NCI-H2171 (cell line): ENCODE measurements at places on chromosomes 16 and 17.

- no peak for DNase-seq
These were observed 102.6 kb downstream of the ZNF778 start for GRCh38 chr16:89319886-89320781.

GRCh38 chr16:84647828-84648594, at the start of gene KLHL36:
Gene KLHL36 (plus strand): TSS chr16:84648511. CDS start chr16:84650868, 2,357 bp downstream.
- peak; percentile 31 for DNase-seq

- DNase-seq, result no peak
These were observed 3.2 kb downstream of the MPV17L start for GRCh38 chr16:15398618-15399316.

DNA sequence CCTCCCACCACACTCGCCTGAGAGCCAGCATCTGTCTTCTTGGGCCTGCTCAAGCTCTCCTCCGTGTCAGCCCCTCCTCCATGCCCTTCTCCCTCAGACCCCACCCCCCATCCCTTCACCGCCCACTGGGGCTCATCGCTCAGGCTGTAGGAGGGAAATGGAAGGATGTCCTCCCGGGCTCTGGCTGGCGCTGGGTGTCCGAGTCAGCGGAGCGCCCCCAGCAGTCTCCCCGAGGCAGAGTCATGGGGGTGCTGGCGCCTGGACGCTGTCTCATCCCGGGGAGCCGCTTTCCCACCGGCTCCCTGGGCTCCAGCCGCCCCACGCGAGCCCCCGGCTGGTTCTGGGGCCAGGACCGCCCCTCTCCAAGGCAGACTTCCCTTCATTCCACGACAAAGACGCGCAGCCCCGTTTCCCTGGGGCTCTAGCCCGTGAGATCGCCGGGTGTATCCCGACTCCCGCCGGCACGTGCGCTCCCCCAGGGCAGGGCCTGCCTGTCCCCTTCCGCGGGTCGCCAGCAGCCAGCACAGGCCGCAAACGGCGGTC, 428 bp upstream of the ANTKMT start:
- peak; percentile 86 for DNase-seq

- no peak for DNase-seq
These were observed 226.7 kb upstream of the MYOCD start for GRCh38 chr17:12438813-12439586.

DNA sequence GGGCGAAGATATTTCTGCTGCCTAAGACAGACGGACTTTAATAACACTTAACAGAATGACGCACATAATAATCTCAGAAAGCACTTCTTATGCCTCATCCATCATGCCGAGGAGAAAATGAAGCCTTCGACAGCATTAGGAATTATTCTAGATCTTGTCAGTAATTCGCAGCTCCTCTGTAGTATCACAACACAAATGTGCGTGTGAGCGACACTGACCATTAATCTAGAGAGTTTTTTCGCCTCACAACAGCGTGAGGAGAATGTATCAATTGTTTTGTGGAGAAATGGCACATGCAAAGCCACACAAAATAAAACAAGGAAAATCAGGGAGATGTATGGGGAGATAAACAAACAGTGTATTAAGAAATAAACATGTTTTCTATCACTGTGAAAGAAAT, 410.2 kb upstream of the PSMD7 start:
- no peak for DNase-seq

GRCh38 chr17:19019041-19019941, 14.7 kb upstream of the FAM83G start:
- DNase-seq, result peak; percentile 68

DNA sequence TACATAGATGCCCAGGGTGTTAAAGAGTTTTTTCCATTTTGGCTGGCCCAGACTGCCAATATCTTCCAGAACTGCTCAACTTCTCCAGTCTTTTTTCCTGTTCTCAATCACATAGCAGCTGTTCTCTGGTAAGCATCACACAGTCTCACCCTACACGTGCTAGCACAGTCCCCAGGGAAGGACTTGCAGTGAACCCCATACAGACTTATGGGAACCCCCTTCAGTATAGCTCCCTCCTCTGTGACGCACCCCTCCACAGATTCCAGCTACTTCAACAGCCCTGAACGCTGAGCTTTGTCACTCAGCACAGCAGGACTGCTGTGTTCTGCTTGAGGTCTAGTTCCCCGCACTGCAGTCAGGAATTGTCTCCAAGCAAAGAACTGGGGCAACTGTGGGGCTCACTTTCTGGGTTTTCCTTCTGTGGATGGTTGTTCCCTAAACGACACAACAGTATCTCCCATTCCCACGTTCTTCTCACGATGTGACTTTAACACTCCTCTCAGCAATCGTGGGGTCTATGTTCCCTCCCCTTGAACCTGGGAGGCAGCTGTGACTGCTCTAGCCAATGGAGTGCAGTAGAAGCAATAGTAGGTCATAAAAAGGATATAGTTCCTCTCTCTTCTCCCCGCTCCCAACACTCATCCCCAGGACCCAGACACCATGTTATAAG, 3.6 kb downstream of the MMP28 start:
- DNase-seq, result no peak

DNA sequence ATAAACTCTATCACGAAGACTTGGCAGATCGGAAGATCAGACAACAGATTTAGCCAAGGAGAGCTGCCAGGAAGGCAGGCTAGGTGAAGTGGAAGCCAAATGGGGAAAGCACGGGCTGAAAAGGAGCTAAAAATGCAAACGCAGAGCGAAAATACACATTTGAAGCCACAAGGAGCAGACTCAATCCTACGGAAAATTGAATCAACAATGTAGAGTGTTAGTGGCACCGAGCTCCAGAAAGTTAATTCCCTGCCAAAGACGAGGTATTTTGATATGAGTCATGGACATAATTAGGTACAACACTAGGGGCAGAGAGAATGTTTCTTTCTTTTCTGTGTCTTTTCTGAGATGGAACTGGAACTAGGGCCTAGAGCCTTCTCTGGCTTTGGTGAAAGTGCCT, 20.7 kb downstream of the GSG1L start:
- no peak for DNase-seq

- DNase-seq, result no peak
These were observed 146.2 kb downstream of the ENGASE start for GRCh38 chr17:79220713-79221291.

GRCh38 chr17:41329279-41329948, 13.9 kb upstream of the KRTAP17-1 start:
- DNase-seq, result no peak

DNA sequence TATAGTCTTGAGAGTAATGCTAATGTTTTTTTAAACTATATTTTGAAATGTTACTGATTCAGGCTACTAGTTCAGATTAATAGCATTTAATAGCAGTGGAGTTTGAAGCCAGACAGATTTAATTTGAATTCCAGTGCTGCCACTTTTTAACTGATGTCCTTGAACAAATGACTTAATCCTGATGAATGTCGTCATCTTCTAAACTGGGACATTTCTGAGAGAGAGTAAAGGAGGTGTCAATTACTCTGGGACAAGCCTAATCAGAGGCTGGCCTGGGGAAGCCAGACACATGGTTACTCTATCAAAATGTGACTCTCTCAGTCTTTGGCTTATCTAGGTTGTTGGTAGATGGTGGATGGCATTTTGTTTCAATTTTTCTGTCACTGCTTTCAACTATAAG, 246.7 kb downstream of the HS3ST3A1 start:
- DNase-seq, result no peak

GRCh38 chr17:72151565-72152386, 31.0 kb downstream of the SOX9 start:
- no peak for DNase-seq

GRCh38 chr17:50491505-50491904, 12.8 kb downstream of the RSAD1 start:
- no peak for DNase-seq

- no peak for DNase-seq
These were observed 155.6 kb downstream of the HS3ST2 start for GRCh38 chr16:22969567-22969966.

DNA sequence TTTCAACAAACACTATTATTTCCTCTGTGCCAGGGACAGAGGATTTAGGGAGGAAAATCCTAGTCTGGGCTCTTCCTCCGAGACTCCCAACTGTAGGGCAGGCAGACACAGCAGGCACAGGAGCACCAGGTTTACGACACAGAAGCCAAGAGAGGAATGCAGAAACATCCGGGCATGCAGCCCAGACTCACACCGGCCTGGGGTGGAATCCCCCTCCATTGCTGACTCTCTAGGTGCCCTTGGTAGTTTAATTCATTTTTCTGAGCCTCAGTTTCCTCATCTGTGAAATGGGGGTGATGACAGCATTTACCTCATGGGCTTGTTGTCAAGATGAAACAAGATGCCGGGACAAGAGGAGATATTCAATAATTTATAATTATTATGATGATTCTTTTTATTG, 14.9 kb downstream of the CA4 start:
- DNase-seq, result no peak

DNA sequence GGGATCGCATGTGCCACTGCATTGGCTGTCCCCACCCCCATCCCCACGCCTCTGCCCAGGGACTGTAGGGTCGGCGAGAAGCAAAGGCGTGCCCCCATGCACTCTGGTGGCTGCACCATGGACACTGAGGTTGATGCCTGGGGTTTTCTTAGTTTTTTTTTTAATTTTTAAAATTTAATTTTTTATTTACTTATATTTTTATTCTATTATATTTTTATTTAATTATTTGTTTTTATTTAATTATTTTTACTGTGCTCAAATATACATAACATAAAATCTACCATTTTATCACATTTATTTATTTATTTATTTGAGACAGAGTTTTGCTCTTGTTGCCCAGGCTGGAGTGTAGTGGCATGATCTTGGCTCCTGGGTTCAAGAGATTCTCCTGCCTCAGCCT, 57.4 kb downstream of the SOCS3 start:
- no peak for DNase-seq

DNA sequence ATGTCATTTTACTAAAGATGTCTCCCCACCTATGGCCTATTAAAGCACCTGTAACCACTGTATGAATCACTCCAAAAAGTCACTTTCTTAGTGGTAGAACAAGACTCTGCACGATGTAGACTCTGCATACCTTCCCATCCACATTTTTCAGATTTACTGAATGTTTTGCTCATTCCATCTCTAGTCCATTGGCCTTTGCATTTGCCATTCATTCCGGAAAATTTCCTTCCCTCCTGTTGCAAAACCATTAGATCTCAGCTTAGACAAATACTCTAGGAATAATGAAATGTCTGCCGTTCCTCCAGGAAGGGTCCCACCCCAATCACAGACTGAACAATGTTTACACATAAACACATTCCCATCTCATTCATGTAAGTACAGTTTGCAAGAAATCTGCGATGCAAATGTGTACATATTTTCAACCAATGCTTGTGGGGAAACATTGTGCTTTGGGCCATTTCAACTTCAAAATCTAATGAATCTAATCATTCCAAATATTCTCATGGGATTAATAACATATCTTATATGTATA, 146.3 kb upstream of the XYLT1 start:
- no peak for DNase-seq

- no peak for DNase-seq
These were observed 1.7 kb upstream of the CRISPLD2 start for GRCh38 chr16:84818133-84818532.

GRCh38 chr17:835263-835662, 53.1 kb downstream of the MRM3 start:
- DNase-seq, result no peak

- no peak for DNase-seq
These were observed 8.8 kb downstream of the RUNDC1 start for GRCh38 chr17:42989141-42989540.

GRCh38 chr17:74201250-74201649, 2.2 kb upstream of the RPL38 start:
- peak; percentile 94 for DNase-seq

- DNase-seq, result no peak
These were observed 20.1 kb upstream of the PIRT start for GRCh38 chr17:10857976-10858375.

DNA sequence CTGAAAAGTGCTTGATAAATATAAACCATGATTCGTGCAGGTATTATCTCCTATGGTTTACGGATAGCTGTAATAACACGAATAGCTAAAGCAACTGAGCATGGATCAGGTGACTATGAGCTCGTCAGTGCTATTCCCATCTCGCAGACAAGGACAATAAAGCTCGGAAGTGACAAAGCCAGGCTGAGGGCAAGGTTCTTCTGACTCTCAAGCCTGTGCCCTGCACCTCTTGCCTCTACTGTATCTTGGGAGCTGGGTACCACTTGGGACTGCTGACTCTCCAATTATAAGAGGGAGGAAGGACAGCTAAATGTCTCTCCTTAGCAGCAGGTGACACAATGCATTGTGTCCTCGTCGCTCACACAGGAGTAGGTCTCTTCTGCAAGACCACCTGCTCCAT, 49.6 kb upstream of the IRF8 start:
- no peak for DNase-seq

DNA sequence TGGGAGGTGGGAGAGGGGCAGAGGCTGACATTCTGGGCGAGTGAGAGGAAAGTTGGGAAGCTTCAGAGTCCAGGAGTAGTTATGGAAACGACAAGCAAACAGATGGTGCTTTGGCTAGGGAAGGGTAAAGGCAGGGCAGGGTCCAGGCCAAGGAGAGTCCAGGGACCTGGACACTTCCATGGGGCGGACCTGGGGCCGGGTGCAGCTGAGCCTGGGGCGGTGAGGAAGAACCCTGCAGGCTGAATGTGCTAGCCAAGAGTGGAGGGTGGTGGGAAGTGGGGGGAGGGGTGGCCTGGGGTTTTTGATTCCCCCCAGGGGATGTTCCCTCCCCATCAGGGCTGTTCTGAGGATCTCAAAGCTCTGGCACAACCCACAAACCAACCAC, 2.6 kb downstream of the PPP1R9B start:
- no peak for DNase-seq

DNA sequence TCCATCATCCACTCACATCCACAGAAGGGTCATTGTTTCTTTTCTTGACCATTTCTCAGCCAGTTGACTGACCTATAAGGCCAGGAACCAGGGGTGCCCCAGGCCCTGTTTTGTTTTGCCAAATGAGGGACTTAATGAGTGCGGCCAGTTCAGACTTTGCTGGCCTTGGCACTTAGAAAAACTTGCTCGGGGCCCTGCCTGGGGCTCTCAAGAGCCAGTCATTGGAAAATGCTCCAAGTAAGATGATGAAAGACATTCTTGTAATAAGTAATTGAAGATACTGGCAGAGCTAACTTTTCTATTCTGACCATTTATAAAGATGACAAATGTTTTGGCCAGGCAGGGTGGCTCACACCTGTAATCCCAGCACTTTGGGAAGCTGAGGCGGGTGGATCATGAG, 29.0 kb upstream of the CLEC18B start:
- no peak for DNase-seq

GRCh38 chr17:42562388-42563142, 617 bp downstream of the COASY start:
- no peak for DNase-seq
